ENCODE measurements at places on chromosomes 4 and X.

GRCh38 chr4:158020176-158020575 lies 152.6 kb downstream of the GASK1B start:
- no peak for DNase-seq

DNA sequence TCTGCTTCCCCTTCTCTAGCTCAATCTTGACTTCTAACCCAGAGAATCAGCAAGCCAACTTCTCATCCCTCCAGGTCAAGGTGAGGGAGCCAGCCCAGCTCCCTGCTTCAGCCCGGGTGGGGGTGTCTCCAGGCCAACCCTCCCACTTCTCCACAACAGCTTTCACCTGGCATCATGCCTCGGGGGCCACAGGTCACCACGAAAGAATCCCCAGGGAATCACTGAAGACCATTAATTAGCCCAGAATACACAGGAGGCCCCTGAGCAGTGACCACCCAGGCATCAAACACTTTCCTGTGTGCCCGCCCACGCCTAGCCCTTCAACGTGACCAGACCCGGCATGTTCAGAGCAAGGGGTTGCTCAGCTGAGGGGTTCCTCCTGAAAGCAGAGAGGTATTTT lies 646.7 kb downstream of the BCOR start:
- DNase-seq = no peak

- DNase-seq = no peak
Observed at GRCh38 chr4:133588306-133588705, 439.2 kb downstream of the PCDH10 start.

DNA sequence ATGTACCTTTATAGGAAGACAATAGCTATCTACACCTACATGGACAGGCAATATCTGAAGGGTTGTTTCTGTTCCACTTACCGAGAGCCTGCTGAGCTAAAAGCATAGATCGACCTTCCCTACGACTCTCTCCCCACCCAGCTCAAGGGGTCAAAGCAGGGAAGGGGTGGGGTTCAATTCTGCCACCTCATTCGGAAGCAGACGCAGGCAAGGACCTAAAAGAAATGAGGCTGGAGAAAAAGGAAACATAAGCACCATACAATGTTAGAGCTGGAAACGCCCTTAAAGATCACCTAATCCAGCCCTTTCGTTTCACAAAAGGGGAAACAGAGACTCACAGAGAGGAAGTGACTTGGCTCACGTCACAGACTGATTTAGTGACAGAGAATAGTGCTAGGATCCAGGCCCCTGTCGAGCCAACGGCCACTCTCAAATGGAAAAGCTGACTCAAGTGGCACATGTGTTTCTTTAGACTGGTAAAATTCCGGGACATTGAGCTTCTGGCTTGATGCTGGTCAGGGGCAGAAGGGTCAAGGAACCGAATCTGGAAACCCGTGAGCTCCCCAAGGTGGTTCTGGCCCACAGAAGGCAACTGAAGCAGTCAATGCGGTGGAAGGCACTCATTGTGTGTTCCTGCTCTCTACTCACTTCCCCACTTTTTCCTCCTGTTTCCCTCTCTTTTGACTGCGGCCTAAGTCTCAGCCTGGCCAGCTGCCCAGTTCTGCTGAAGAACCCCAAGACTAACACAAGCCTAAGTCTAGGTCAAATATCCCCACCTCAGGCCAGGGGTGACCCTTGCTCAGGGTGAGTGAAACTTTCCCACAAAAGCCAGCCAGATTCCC lies 7.5 kb downstream of the SEPTIN6 start:
- no peak for DNase-seq

- DNase-seq = no peak
Observed at GRCh38 chr4:181855307-181855706, 387.9 kb upstream of the TENM3 start.

DNA sequence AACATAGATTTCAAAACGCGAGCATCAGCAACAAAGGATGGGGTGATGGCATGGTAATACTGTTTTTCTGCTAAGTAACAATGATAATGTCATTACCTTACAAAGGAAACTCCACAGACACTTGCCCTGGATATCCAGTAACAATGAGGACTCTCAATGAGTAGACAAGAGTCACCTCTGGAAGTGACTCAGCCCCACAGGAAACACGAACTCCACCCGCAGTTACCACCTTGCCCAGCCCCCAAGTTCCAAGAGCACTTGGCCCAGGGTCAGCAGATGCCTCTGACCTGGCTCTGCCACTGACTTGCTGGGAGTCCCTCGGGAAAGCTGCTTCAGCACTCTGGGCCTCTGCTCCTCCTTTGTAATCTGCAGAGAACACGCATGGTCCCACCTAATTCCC lies 110.3 kb upstream of the MAP3K15 start:
- DNase-seq = no peak

GRCh38 chrX:123138473-123138872 lies 45.6 kb upstream of the GRIA3 start:
- DNase-seq = no peak

- no peak for DNase-seq
Observed at GRCh38 chr4:10416441-10416840, 40.8 kb downstream of the ZNF518B start.

DNA sequence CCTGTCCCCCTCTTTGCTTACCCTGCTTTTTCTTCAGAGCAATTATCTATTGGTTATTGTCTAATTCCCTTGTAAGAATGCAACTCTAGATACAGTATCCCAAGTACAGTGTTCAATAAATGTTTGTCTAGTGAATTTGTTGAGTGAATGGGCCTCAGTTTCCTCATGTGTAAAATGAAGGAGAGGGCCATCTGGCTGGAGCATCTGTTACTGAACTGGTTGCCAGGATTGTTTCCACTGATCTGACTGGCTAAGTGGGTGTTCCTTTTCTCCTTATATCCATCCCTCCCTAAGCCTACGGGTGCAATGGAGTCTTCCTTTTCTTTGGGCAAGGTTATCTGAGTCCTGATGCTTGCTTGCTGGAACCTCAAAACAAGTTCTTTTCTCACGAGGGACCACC lies 185.2 kb upstream of the RPS6KA3 start:
- no peak for DNase-seq

GRCh38 chr4:26804451-26804850 lies 56.2 kb upstream of the STIM2 start:
- DNase-seq = no peak

DNA sequence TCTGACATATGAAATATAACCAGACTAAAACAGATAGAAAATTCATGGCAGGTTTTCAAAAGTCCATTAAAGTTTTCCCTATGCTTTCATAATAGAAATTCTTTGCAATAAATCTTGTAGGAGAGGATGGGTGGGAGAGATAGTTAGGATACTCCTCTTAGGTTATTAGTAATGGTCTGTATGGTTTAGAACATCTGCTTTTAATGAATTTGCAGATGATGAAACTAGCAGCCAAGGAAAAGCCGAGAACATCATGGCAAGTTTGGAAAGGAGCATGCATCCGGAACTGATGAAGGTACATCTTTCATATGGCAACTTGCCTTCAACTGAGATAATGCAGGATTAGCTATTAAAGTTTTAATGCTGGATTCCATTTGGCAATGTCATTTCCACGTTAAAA lies 70.7 kb downstream of the DOCK11 start:
- no peak for DNase-seq

- no peak for DNase-seq
Observed at GRCh38 chr4:103498161-103499070, 221.4 kb downstream of the TACR3 start.

- DNase-seq = no peak
Observed at GRCh38 chrX:71604796-71605568, 13.3 kb downstream of the CXCR3 start.

DNA sequence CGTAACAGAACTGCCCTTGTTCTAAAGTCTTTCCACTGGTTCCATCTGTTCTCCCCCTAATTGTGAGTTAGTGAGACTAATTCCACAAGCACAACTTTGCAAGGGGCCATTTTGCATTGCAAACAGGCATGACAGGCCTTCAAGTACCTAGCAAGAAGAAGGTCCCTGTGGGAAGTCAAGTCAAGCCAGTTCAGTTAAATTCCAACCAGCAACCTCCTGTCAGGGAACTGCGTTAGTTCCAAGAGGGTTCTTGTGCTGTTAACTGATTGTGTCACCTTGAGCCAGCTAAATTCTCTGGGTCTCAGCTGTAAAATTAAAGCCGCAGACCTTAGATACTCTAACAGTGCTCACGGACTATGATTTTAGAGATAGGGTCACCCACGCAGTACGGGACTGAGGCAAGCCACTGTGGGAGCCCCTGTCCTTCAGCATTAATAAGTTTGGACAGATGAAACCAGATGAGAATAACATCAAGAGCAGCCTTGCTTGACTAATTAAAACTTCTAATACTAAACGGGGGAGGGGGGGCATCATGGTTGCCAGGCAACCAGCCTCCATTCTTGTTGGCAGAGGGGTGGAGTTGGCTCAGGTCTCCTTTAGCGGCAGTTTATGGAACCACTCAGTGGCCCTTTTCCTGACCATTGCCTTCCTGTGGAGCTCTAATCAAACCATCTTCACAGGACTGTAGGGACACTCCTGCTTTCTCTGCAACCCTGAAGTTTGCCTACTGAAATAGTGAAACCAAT lies 24.1 kb upstream of the TMEM150C start:
- DNase-seq = peak; percentile 3

DNA sequence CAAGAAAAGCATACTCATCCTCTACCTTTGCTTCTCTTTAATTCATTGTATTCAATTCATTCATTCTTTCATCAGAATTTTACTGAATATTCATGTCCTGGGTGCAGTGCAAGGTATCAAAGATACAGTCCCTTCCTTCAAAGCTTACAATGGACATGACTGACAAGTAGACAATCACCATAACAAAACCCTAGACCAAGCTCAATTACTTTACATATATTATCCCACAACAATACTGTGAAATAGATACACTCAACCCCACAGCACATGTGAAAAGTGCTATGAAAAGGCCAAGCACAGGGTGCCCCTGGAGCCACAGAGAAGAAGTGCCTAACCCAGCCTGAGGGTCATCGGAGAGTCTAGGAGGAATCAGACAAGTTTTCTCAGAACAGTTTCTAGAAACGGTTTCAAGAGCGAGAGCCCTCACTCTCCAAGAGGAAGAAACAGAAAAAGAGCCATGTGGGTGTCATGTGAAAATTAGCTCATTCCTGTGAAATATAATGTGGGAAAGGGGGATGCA lies 15.3 kb downstream of the AMBN start:
- no peak for DNase-seq

- no peak for DNase-seq
Observed at GRCh38 chrX:35841872-35842271, 43.7 kb downstream of the MAGEB16 start.

DNA sequence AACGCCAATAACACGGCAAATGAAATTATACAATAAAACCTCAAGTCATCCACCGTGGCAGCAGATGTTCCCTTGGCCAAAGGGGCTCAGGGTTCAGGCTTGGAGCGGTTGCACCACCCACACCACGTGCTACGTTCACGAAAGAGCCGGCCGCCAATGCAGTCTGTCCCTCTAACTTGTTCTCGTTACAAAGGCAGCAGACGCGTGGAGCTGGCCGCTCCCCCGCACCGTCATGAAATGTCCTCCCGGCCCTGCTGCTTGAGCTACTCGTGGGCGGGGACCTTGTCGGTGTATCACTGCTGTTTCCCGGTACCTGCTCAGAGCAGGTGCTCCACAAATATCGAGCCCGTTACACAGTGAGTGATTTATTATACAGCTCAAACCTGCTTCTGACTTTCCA lies 36.4 kb upstream of the MAN2B2 start:
- DNase-seq = no peak

GRCh38 chrX:105695451-105695850 lies 126.9 kb upstream of the NRK start:
- DNase-seq = no peak

DNA sequence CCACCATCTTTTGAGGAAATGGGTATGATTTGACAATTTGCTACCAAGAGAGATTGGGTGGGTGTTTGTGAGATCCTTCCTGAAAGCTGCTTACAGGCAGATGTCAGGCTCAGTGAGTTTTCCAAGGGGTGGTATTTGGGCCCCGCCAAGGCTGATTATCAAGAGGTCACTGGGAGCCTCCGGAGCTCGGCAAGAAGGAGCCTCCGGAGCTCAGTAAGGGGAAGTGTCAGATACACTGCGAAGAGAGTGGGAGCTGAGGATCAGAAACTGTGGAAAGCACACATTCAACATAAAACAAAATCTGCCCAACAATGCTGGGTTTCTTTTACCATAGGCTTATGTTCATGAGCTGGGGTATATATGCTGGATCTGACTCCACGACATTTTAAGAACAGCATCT lies 714 bp downstream of the RTL3 start:
- DNase-seq = no peak

GRCh38 chrX:3715921-3716320 lies 2.5 kb upstream of the PRKX start:
- DNase-seq = no peak

- DNase-seq = no peak
Observed at GRCh38 chr4:16814361-16814760, 84.1 kb downstream of the LDB2 start.

GRCh38 chr4:7237873-7238272 lies 45.5 kb downstream of the SORCS2 start:
- no peak for DNase-seq

- DNase-seq = no peak
Observed at GRCh38 chr4:159766241-159766640, 663.4 kb downstream of the RAPGEF2 start.
